ENCODE measurements at places on chromosomes 12 and 14.

- H3K27ac ChIP-seq, result peak overlapping the region; percentile 31
- no peaks in the 10 kb centered on the region for H3K27me3 ChIP-seq
- peaks cover 29% of the 10 kb centered on the region for H3K4me1 ChIP-seq
Measured at GRCh38 chr12:57031138-57031725, 14.9 kb upstream of the TAC3 start.

DNA sequence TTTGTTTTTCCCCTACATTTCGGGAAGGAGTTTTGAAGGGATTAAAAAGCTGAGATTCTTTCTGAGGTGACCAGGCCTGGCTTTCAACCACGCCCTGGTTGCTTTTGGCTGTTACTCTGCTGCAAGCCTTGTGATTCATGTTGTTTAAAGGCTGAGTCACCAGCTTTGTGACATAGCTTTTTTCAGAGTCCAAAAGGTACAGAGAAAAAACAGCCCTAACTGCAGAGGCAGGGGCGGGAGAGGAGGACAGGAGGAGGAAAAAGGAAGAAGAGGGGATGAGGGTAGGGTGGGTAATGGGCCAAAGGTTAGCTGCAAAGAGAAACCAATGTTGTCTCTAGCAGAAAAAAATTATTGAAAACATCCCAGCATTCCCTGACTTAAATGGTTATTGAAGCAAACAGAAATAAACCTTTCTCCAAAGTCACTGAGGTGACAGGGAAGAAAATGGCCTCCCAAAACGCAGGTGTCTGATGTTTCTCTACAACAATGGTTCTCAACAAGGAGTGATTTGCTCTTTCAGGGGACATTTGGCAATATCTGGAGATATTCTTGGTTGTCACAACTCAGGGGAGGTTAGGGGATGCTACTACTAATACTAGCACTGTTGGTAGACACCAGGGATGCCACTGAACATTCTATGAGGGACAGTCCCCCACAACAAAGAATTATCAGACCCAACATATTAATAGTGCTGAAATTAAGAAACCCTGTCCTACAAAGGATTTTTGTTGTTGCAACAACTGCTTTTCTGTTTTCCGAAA lies 2.1 kb upstream of the UBC start:
- peak; percentile 82 for DNase-seq
- H3K4me1 ChIP-seq, result peaks cover 71% of the 10 kb centered on the region
- H3K4me3 ChIP-seq, result peak overlapping the region; percentile 99
- H3K27ac ChIP-seq, result peak overlapping the region; percentile 100
- peaks cover 27% of the 10 kb centered on the region for H3K36me3 ChIP-seq

DNA sequence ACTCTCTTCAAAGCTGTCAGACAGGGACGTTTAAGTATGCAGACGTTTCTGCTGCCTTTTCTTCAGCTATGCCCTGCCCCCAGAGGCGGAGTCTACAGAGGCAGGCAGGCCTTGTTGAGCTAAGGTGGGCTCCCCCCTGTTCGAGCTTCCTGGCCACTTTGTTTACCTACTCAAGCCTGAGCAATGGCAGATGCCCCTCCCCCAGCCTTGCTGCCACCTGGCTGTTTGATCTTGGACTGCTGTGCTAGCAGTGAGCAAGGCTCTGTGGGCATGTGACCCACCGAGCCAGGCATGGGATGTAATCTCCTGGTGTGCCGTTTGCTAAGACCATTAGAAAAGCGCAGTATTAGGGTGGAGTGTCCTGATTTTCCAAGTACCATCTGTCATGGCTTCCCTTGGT lies 900.4 kb upstream of the MDGA2 start:
- H3K27ac ChIP-seq, result no peak overlapping the region
- H3K27me3 ChIP-seq, result no peaks in the 10 kb centered on the region
- DNase-seq, result no peak
- H3K36me3 ChIP-seq, result no peaks in the 10 kb centered on the region
- H3K4me1 ChIP-seq, result no peaks in the 10 kb centered on the region
- H3K4me3 ChIP-seq, result no peak overlapping the region

GRCh38 chr12:57133916-57134315 lies 5.6 kb downstream of the LRP1 start:
- H3K27me3 ChIP-seq, result peaks cover 31% of the 10 kb centered on the region
- peaks cover 3% of the 10 kb centered on the region for H3K4me1 ChIP-seq
- no peak for DNase-seq
- no peak overlapping the region for H3K4me3 ChIP-seq
- H3K27ac ChIP-seq, result no peak overlapping the region
- H3K36me3 ChIP-seq, result no peaks in the 10 kb centered on the region

All from activated CD4-positive, alpha-beta T cell treated with anti-CD3 and anti-CD28 coated beads, Interleukin-2, amount 10 ng/mL, durations not matched to agents 24 days and 14 days (primary cell).